ENCODE measurements at places on chromosomes 3 and 15. TPM values are rescaled to one million over a fixed set of nuclear protein-coding genes. Genes with fewer than 3 reads are reported as not detected.

FETUB gene
- not detected for total RNA-seq

- no peak for DNase-seq
Observed at GRCh38 chr15:59279023-59279422, 72.4 kb downstream of the LDHAL6B start.

DNA sequence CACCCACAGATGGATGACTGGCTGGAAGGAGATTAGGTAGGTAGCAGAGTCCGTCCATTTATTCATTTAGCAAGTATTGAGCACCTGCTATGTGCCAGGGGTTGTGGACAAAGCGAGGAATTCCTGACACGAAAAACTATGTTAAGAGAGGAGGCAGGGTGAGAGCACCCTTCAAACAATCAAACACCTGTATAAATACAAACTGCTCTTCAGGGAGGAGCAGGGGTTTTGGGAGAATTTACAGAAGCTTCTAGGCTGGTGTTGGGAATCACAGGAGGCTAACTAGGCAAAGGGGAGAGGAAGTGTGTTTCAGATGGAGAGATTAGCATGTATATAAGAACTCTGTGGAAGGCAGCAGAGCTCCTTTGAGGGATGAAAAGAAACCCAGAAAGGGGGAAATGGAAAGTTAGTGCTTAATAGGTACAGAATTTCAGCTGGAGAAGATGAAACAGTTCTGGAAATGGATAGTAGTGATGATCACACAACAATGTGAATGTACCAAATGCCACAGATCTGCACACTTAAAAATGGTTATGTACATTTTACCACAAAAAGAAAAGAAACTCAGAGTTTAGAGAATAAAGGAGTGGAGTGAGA is 805 bp upstream of the SEC22C start:
- no peak for DNase-seq

DNA sequence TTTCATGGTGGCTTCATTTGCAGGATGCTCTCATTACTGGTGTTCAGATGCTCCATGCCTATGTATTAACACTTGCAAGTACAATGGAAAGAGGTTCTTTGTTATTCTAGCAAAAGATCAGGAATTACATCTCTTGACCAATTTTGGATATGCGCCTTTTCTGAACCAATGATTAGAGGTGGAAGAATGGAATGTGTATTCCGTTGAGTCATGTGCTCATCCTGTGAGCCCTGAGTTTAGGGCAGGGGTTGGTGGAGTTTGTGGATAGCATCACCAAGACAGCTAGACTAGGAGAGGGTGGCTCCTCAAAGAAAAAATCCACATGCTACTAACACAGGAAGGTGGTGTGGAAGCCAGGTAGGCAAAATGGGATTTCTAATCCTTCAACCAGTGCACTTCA is 80.7 kb upstream of the SLC25A26 start:
- DNase-seq = no peak

DNA sequence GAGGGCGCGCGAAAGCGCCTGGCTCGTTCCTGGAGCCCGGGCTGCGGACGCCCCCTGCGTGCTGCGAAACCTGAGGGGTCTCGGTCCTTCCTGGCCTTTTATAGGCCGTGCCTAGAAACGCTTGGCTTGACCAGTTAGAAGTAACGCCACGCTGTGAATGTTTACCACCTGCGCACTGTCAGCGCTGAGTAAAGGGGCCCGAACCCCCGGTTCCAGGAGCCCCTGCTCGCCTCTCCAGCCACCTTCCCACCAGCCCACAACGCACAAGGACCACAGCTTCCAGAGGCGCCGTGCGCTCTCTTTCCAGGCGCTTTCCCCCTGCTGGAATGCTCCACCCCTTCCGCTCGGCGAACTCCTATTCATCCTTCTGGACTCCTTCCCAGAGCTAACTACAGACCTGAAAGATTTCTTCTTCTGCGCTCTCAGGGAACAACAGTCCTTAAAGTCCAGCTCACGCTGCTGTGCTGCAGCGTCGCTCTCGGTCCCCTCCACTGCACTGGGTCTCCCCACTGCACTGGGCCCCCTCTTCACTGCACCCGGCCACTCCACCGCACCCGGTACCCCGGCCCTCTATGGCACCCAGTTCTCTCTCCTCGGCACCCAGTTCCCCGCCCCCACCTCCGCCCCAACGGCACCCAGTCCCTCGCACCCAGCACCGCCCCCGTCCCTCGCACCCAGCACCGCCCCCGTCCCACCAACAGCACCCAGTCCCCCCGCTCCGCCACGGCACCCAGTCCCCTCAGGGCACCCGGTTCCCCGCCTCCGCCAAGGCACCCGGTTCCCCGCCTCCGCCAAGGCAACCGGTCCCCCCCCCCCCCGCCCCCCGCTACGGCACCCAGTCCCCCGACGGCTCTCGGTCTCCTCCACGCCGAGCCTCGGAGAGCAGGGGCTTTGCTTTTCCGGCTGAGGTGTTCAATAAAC is 69.8 kb downstream of the SQOR start:
- DNase-seq = peak; percentile 34

DNA sequence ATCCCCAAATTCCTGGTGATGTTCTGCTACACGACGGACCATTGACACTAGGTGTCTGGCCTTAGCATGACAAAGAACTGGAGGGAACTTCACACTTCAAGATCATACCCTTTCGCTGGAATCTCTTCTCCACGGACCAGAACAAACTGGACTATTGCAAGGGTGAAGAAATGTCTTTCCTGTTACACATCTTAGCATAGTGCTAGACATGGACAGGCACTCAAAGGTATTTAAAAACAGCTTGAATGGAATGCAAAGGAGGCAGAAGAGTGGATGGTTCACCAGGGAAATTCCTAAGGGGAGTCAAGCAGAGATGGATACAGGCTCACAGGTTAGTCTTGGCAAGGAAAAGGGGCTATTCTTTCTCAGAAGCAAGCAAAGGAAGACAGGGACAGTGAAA is 33.5 kb upstream of the PDZRN3 start:
- no peak for DNase-seq

DNA sequence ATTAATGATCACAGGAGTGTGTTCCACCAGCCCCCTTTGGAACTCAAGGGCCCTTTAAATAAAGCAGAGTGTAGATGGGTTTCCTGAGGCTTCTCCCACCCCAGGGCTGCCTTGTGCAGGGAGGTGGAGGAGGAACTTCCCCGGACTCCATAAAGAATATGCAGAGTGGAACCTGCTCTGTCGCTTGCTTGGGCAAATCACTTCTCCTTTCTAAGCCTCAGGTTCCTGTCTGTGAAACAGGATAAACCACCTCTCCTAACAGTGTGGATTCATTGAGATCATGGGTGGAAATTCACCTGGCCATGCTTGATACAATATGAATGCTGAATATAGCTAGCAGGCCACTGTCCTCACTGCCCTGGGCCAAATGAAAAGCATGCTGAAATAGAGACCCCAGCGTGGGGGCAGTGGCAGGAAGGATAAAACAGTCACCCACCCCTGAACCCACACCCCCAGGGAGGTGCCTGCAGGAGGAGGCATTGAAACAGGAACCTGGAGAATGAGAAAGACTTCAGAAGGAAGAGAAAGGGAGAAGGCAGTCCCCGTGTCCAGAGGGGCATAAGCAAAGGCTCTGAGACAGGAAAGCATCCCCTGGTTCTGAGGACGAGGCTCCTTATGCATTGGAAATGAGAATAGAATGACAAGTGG is 41.1 kb upstream of the CHRNB4 start:
- DNase-seq = no peak
